Central memory CD4-positive, alpha-beta T cell (primary cell): ENCODE measurements at places on chromosomes 2 and 18.

DNA sequence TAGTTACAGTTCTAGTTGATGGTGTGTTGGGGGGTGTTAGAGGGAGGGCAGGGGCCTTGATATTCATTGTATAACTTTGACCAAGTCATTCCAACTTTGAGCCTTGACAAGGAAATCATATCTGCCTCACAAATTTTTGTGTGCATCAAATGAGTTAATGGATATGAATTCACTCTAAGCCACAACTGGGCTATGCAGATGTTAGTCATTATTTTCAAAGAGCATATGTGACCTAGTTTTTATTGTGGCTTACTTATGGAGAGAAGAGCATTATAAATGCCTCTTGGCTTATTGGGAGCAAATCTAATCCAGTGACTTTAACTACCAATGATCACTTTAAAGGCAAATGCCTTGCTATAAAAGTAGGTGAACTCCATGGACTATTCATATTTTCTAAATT lies 250.2 kb downstream of the LPIN1 start:
- peak; percentile 11 for DNase-seq

DNA sequence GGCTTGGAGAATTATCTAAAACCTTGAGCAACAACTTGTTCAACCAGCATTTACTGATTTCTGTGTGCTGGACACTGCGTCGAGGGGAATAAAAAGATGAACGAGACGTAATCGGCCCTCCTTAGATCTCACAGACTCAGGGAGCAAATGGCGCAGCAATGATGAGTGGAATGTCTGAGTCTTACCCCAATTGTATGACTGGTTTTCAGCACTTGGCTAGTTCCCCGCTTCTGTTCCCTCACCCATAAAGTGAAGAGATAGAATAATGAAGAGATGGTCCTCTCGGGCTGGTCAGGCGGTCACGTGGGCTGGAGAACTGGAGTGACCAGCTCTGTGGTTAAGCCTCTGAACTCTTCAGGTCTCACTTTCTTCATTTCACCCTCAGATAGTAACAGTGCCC lies 17.3 kb upstream of the GATA6 start:
- DNase-seq: no peak

DNA sequence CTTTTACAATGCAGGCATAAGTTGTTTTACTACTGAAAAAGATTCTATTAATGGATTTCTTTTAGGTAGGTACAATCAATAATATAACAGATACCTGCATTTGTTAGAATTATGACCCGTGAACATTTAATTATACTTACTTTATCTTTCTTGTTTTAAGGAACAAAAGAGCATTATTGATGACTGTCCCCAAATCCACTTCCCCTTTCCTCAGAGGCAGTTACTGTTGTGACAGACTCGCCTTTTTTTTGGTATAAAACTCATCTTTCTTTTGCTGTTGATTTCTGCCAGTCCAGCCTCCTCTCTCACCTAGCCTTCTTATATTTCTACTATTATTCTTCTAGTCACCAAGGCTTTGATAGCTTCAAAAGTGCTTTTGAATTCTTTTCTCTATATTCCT lies 12.1 kb downstream of the ACTR3 start:
- DNase-seq: no peak

DNA sequence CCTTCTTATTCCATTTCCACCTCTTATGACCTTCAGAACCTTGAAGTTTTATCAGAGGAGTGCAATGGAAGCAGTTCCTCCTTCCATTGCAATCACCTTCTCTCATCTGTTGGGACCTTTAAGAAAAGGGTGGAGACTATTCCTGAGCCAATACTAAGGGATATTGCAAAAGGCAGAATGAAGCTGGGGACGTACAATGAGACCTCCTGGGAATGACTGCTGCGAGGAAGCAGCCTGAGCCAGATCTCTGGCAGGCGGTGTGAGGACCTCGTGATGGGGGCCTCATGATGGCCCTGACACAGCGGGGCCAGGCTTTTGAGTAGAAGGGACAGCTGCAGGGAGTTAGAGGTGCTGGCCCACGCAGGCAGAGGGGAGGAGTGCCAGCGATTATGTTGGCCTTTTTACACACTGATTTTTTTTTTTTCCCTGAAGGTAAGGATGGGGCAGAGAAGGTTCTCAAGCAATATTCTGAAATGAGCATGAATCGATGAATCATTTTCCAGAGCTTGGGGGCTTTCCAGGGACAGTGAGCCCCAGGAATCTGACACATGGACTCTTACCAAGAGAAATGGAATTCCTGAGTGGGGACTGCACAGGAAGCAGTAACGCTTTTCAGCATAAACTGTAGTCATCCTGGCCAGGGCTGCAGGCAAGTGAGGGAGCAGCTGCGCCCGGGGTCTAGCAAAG lies 40.0 kb upstream of the LAPTM4A start:
- DNase-seq: no peak

DNA sequence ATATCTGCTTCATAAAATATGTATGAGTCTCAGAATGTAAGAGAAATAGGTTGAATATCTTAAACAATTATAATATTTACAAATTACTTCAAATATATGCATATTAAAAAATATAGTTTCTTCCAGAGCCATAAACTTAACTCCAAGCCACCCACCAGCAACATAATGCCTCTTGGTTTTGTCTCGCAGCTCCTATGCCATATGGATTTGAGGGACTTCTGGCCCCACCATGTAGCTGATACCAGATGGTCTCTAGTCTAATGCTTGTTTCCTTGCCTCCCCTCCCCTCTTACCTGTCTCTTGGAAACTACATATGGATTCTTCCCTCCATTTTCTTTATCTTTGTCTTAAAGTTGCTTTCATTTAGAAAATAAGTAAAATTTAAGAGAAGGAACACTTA lies 114.3 kb downstream of the GCA start:
- DNase-seq: no peak

- no peak for DNase-seq
Observed at GRCh38 chr18:62617793-62618591, 95.2 kb downstream of the ZCCHC2 start.

DNA sequence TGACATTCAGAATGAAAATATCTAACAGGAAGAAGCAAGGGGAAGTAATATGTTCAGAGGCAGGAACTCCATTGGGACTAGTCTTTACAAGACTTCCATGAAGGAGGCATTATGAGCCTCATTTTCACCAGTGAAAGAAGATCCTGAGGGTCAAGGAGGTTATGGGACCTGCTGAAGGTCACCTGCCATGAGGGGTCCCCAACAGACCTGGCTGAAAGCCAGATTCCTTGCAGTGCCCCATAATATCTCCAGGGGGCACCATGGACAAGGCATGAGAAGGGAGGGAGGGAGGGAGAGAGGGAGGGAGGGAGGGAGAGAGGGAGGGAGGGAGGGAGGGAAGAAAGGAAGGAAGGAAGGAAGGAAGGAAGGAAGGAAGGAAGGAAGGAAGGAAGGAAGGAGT lies 27.9 kb downstream of the XDH start:
- DNase-seq: no peak

GRCh38 chr2:235716875-235717496 lies 223.1 kb downstream of the AGAP1 start:
- no peak for DNase-seq

GRCh38 chr18:22871809-22872525 lies 61.2 kb upstream of the RBBP8 start:
- no peak for DNase-seq

DNA sequence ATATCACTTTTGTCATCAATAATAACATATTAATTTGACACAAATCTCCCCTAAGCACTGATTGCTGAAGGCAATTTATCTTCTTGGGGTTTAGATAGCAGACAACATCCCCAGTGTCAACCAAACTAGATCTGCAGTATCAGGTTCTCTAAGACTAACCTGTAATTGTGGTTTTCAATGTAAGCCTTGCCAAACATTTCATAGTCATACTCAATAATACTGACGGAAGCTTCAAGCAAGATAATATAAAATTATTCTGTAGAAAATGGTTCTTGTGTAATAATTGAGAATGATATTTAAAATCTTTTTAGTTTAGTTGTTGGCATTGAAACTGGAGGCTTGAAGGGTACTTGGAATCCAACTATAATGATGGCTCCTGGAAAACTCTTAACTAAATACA lies 186.3 kb downstream of the RIT2 start:
- no peak for DNase-seq

DNA sequence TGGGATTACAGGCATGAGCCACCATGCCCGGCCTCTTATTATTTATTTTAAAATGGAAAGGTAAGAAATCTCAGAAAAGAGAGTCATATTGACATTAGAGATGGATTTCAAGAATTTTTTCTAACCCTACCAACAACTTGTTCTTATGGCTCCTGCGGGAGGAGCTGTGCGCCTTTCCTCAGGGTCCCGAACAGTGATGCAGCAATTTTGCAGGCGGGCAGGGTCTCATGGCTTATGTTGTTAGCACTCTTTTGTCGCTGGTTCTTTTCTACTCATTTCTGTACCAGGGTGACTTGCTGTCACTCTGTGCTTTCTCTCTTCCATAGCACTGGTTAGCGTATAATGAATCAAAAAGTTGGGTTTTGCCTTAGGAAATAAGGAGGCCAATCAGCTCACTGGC lies 148.8 kb upstream of the DLGAP1 start:
- no peak for DNase-seq

DNA sequence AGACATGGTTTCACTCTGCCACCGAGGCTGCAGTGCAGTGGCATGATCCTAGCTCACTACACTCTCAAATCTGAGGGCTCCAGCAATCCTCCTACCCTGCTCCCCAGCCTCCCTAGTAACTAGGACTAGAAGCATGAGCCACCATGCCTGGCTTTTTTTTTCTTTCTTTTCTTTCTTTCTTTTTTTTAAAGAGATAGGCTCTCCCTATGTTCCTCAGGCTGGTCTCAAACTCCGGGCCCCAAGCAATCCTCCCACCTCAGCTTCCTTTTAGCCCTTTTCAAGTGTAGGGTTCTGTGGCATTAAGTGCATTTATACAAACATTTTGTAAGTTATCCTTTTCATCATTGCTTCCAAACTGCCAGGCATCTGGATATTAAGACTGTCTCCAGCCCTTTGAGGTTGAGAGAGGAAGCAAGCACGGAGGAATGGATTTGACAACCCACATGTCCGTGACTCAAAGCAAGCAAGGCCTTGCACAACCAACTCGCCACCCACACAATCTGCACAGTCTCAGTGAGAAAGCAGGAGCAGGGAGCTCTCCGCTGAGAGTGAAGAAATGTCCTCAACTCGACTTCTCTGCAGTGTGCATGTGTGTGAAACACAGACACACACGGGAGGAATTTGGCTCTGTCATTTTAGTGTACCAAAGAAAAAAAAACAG lies 65.6 kb downstream of the ATP8B1 start:
- no peak for DNase-seq

- DNase-seq: no peak
Observed at GRCh38 chr2:242063850-242064249, 194.3 kb downstream of the RTP5 start.

- no peak for DNase-seq
Observed at GRCh38 chr2:78993518-78994148, 31.9 kb upstream of the REG3G start.

GRCh38 chr2:160097326-160097725 lies 34.9 kb upstream of the PLA2R1 start:
- DNase-seq: no peak

GRCh38 chr2:4151521-4151920 lies 448.1 kb downstream of the DCDC2C start:
- DNase-seq: no peak

DNA sequence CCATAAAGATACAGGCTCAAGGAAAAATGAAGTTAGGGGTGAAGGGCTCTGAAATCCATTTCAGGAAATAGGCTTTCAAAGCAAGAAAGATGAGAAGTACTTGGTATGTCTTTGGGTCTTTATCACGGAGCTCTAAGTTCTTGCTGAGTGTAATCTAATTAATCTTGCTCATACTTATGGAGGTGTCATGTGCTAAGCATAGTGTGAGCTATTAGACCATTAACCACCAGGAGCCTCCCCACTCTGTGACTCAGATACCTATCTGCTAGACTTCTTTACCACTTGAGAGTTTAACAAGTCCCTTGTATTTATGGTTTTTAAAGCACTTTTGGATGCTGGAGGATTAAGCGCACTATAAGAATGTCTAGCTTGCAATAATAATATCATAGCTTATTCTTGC lies 678.7 kb downstream of the EPHA4 start:
- DNase-seq: no peak

GRCh38 chr2:228600265-228600664 lies 418.8 kb upstream of the SPHKAP start:
- DNase-seq: no peak

- DNase-seq: no peak
Observed at GRCh38 chr2:35933031-35933430, 422.5 kb upstream of the CRIM1 start.

GRCh38 chr2:240109386-240109785 lies 26.7 kb downstream of the COPS9 start:
- DNase-seq: no peak

DNA sequence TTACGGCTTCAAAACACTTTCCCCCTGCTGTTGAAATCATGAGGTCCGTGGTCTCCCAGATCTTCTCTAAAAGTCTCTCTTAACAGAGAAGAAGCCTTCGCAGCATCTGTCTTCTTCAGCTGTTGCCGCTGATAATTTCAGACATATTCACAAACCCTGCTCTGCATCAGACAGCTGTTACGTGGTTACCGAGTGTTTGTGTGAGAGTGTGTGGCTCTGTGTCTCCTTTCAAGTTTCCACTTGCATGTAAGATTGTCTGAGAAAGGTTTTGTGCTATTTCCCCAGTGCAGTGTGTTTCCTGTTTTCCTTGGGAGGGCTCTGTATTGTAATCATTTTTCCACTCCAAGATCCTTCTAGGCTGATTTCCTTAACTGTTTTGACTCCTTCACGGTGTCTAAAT lies 32.8 kb downstream of the MAIP1 start:
- no peak for DNase-seq

DNA sequence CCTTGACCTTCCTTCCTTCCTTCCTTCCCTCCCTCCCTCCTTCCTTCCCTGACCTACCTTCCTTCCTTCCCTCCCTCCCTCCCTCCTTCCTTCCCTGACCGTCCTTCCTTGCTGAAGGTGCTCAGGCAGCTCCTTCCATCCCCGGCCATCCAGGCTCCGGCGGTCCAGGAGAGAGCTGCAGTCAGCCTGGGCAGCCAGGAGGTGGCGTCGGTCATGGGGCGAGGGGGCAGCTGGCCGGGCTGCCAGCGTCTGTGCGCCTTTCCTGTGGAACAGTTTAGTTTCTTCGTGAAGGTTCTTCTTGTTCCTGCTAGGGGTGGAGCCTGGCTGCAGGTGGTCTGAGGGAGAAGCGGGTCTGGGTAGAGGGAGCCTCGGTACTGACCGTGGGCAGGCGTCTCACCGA lies 15.7 kb downstream of the GPR35 start:
- DNase-seq: no peak

- DNase-seq: no peak
Observed at GRCh38 chr2:240227538-240228428, 87.3 kb upstream of the OTOS start.

- peak; percentile 7 for DNase-seq
Observed at GRCh38 chr2:136025057-136025973, 39.9 kb upstream of the DARS1 start.

DNA sequence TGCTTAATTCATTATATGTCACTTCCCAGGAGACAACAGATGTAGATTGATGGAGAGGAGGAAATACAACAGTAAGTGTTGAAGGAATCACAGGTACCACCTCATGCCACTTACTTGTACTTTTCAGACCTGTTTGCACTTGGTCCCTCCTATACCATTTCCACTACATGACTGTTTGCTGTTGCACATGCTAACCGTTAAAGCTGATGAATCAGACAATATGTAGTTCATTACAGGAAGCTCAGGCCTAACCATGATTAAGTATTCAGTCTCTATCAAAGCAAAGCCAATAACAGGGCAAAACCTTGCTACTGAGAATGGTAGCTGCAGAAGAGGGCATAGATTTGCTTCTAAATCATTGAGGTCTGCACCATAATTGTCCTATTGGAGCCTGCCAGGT lies 30.2 kb upstream of the GRP start:
- DNase-seq: no peak

- DNase-seq: no peak
Observed at GRCh38 chr2:161761160-161761559, 136.9 kb downstream of the SLC4A10 start.
